ENCODE measurements at places on chromosomes 7 and 10. TPM values are rescaled to one million over a fixed set of nuclear protein-coding genes. Genes with fewer than 3 reads are reported as not detected.

MRLN gene
- total RNA-seq: not detected

SPDYE2B gene
- not detected for total RNA-seq

PNLIPRP3 gene
- total RNA-seq: not detected

SLC18A2 gene
- total RNA-seq: under 0.01 TPM

ZCCHC24 gene
- 36.7 TPM for total RNA-seq

ADRB1 gene
- total RNA-seq: not detected

ASB4 gene
- total RNA-seq: not detected

CALML5 gene
- total RNA-seq: not detected

BTBD16 gene
- not detected for total RNA-seq

EPHB4 gene
- total RNA-seq: 44.1 TPM

MBLAC1 gene
- total RNA-seq: 4.2 TPM

ATP5F1C gene
- total RNA-seq: 235 TPM

SOSTDC1 gene
- not detected for total RNA-seq

GRID2IP gene
- not detected for total RNA-seq

SLC29A3 gene
- 2.2 TPM for total RNA-seq

CDNF gene
- total RNA-seq: 1.3 TPM

LRRC61 gene
- total RNA-seq: 6.8 TPM

SPDYE1 gene
- total RNA-seq: not detected

CPVL gene
- total RNA-seq: not detected

TMEM236 gene
- under 0.01 TPM for total RNA-seq

GJD4 gene
- not detected for total RNA-seq

CYP17A1 gene
- total RNA-seq: not detected

LRRD1 gene
- total RNA-seq: not detected

ACBD7 gene
- 1.3 TPM for total RNA-seq

LRRTM3 gene
- not detected for total RNA-seq

CALML3 gene
- not detected for total RNA-seq

PCBD1 gene
- 24.2 TPM for total RNA-seq

ARHGEF5 gene
- 1.9 TPM for total RNA-seq

CLCN1 gene
- total RNA-seq: under 0.01 TPM

ZNF365 gene
- total RNA-seq: 6.1 TPM

Data from fibroblast of villous mesenchyme (primary cell).